ENCODE measurements at places on chromosomes 5 and 9. TPM values are rescaled to one million over a fixed set of nuclear protein-coding genes. Genes with fewer than 3 reads are reported as not detected.
A peak's percentile ranks its signal among the peaks of the same experiment; 100 is the strongest.

LCN1 gene
- not detected for total RNA-seq

SPAAR gene
- not detected for total RNA-seq

RGMB gene
- total RNA-seq, result 0.31 TPM

- no peaks in the 10 kb centered on the region for H3K4me1 ChIP-seq
- DNase-seq, result no peak
- H3K36me3 ChIP-seq, result no peaks in the 10 kb centered on the region
These were observed 142.8 kb upstream of the IFNE start for GRCh38 chr9:21624675-21625644.

DNA sequence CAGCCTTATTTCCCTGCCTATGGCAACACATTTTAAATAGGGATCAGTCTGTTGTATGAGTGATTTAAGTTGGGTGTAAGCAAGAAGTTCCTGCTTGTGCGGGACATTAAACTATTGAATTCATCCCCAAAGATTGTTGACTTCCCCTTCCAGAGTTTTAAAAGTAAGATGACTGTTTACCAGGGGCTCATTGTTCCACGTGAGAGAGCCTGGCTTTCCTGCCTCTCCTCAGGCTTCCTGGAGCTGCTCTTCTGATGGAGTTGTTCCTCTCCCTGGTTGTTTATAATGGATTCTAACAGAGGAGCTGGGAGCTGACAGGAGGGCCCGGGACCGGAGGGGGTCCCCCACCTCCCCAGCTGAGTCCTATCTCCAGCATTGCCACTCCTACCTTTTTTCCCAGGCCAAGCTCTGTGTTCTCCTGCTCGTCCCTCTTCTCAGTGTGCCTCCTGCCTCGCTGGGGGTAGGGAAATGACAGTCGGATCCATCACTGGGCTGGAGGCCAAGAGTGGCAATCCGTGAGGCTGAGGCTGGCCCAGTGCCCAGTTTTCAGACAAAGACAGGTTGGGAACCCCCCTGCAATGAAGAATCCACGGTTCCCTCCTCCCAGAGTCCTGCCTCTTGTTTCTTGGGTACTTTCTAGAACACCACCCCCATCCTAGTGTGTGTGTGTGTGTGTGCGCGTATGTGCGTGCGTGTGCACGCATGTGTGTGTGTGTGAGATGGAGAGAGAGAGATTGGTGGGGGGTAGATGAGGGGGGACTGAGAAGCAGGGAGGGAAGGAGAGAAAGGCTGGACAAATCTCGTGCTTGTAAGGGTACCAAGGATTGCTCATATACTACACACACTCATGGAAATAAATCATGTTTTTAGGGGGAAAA is 123.7 kb upstream of the NFIB start:
- no peaks in the 10 kb centered on the region for H3K27me3 ChIP-seq
- DNase-seq, result no peak
- no peak overlapping the region for H3K4me3 ChIP-seq
- H3K36me3 ChIP-seq, result no peaks in the 10 kb centered on the region

C5orf52 gene
- not detected for total RNA-seq

NSD1 gene
- total RNA-seq, result 51.0 TPM

PCDHA1 gene
- not detected for total RNA-seq

- no peak overlapping the region for H3K27ac ChIP-seq
- no peak overlapping the region for H3K4me3 ChIP-seq
- H3K27me3 ChIP-seq, result no peaks in the 10 kb centered on the region
- no peaks in the 10 kb centered on the region for H3K4me1 ChIP-seq
- no peak for DNase-seq
These were observed 1.1 kb downstream of the GRM6 start for GRCh38 chr5:178993955-178994579.

- peaks cover 8% of the 10 kb centered on the region for H3K27me3 ChIP-seq
- H3K27ac ChIP-seq, result no peak overlapping the region
- no peaks in the 10 kb centered on the region for H3K4me1 ChIP-seq
These were observed 62.7 kb upstream of the TMEM252 start for GRCh38 chr9:68603371-68603770.

OLFM1 gene
- not detected for total RNA-seq

DNA sequence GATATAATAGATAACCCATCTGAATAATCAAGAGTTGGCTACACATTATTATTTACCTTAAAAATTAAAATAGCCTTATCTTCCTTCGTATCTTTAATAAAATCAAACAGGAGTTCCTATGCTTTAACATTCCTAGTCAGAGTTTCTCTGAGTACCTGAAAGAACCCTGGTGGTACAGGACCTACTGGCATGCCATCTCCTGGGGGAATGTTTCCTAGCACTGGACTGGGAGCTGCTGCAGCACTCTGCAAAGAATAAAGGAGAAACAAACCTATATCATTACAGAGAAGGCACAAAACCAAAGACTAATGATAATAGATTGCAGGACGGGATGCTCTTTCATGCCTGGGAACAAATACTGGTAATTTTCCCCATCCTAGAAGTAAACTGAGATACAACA is 119.5 kb upstream of the ACOT12 start:
- no peak overlapping the region for H3K27ac ChIP-seq
- peaks cover 4% of the 10 kb centered on the region for H3K36me3 ChIP-seq
- no peaks in the 10 kb centered on the region for H3K4me1 ChIP-seq

NDUFAF2 gene
- total RNA-seq, result 56.0 TPM

- DNase-seq, result peak; percentile 35
- no peaks in the 10 kb centered on the region for H3K4me1 ChIP-seq
- H3K27me3 ChIP-seq, result peaks cover 31% of the 10 kb centered on the region
- no peaks in the 10 kb centered on the region for H3K36me3 ChIP-seq
- no peak within 1 kb of the TSS for H3K27ac ChIP-seq
- H3K4me3 ChIP-seq, result peak within 1 kb of the TSS; percentile 27
These were observed at the start of gene EGFLAM for GRCh38 chr5:38258319-38259061. Gene EGFLAM, plus strand, starts transcription at chr5:38258559. Its CDS starts 196 bp downstream, at chr5:38258755.

IL13 gene
- not detected for total RNA-seq

DNA sequence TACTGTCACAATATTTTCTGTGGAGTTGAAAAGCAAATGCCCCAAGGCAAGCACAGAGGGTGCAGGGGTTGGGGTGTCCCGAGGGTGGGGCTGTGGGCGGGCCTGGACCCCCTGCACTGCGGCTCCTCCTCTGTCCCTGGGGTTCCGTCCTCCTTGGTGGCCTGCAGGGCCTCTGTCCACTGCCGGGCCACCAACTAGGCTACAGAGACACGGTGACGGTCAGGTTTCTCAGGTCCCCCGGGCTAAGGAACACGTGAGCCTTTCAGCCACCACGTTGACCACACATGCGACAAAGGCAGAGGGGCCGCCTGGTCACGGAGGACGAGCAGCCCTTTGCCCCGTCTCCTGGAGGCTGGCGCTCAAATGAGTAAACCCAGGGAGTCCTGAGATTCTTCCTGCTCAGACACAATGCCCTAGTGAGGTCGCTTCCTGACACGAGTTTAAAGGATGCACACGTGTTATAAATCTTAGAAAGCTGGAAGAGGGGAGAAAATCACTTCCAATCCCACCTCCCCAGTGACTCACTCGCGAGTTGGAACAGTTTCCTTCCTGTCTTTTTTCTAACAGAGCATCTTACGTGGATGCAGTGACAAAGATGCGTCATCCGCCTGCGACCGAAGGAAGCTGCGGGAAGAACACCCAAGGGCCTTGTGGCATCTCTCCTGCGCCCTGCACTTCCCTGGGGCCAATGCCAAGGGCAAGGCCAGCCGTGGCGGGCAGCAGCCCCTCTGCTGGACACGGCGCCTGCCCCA is 24.8 kb upstream of the OBP2B start:
- no peak overlapping the region for H3K27ac ChIP-seq
- peaks cover 27% of the 10 kb centered on the region for H3K4me1 ChIP-seq
- H3K4me3 ChIP-seq, result no peak overlapping the region
- no peaks in the 10 kb centered on the region for H3K27me3 ChIP-seq

- no peaks in the 10 kb centered on the region for H3K27me3 ChIP-seq
- no peak for DNase-seq
- no peak overlapping the region for H3K4me3 ChIP-seq
- H3K36me3 ChIP-seq, result no peaks in the 10 kb centered on the region
These were observed 399.0 kb downstream of the CDH10 start for GRCh38 chr5:24245821-24246220.

GRCh38 chr9:132381966-132382541 is 24.6 kb downstream of the TTF1 start:
- no peaks in the 10 kb centered on the region for H3K27me3 ChIP-seq
- H3K36me3 ChIP-seq, result peaks cover 74% of the 10 kb centered on the region
- no peak overlapping the region for H3K27ac ChIP-seq

DNA sequence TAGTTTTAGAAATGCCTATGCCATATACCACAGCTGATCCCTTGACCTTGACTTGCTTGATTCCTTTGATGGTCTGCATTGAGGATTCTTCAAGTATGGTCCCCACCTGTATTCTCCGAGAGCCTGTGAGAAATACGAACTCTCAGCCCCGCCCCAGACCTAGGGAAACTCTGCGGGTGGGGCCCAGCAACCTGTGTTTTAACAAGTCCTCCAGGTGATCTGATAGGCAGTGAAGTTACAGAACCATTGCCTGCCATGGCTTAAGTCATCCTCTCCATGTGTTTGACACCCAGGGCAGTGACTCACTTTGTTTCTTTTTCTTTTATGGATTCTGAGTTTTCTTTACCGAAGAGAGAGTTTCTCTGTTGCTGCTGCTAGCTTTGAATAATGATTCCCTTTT is 18.5 kb downstream of the FRMPD1 start:
- no peaks in the 10 kb centered on the region for H3K36me3 ChIP-seq
- H3K4me1 ChIP-seq, result no peaks in the 10 kb centered on the region
- H3K4me3 ChIP-seq, result no peak overlapping the region
- no peak for DNase-seq

HEXB gene
- 88.1 TPM for total RNA-seq

GRCh38 chr5:56908942-56909293 is 478 bp upstream of the SETD9 start:
- peak overlapping the region; percentile 96 for H3K27ac ChIP-seq
- H3K4me3 ChIP-seq, result peak overlapping the region; percentile 58
- H3K4me1 ChIP-seq, result no peaks in the 10 kb centered on the region
- no peaks in the 10 kb centered on the region for H3K27me3 ChIP-seq
- peaks cover 4% of the 10 kb centered on the region for H3K36me3 ChIP-seq

DNA sequence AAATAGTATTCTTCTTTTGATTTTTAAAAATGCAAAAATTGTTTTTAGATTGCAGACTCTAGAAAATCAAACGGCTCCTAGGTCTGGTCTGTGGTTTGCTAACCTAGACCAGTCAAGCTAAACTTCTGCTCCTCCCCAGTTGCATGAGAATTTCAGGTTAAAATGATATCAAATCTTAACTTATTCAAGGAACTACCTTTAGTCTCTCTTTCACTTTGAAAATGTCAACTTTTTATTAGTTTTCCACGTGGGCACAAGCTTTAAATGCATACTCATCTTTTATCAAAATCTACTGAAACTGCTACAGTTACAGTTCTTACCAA is 8.8 kb downstream of the CAMK4 start:
- H3K27me3 ChIP-seq, result no peaks in the 10 kb centered on the region
- no peaks in the 10 kb centered on the region for H3K36me3 ChIP-seq
- H3K27ac ChIP-seq, result no peak overlapping the region
- no peak for DNase-seq
- no peak overlapping the region for H3K4me3 ChIP-seq

INSL4 gene
- total RNA-seq, result not detected

PCDHA11 gene
- not detected for total RNA-seq

DNA sequence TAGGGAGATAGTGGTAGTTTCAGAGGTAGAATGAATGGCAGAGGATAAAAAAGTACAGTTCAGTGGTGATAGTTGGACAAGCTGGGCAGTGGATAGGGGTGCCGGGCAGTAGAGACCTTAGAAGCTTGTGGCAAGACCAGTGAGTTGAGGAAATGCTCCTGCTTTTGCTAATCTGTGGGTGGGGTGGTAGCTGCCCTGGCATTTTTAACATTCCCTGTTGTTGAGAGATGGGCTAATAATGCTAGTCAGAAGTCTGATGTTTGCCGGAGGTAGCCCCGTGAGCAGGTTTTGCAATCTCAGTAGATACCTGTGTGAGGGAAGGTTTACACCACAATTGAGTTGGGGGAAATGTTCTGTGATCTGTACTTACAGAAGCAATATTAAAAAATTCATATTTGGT is 91.1 kb downstream of the TRIO start:
- H3K36me3 ChIP-seq, result no peaks in the 10 kb centered on the region
- H3K4me1 ChIP-seq, result no peaks in the 10 kb centered on the region
- H3K4me3 ChIP-seq, result no peak overlapping the region
- H3K27ac ChIP-seq, result no peak overlapping the region
- DNase-seq, result no peak

- H3K27me3 ChIP-seq, result no peaks in the 10 kb centered on the region
- no peaks in the 10 kb centered on the region for H3K4me1 ChIP-seq
- H3K4me3 ChIP-seq, result no peak overlapping the region
- DNase-seq, result no peak
- H3K36me3 ChIP-seq, result no peaks in the 10 kb centered on the region
These were observed 19.9 kb downstream of the TLR4 start for GRCh38 chr9:117723986-117724625.

GRCh38 chr9:19229595-19230354 is 718 bp upstream of the DENND4C start:
- peak overlapping the region; percentile 92 for H3K4me3 ChIP-seq
- H3K36me3 ChIP-seq, result no peaks in the 10 kb centered on the region
- H3K27me3 ChIP-seq, result no peaks in the 10 kb centered on the region
- H3K4me1 ChIP-seq, result no peaks in the 10 kb centered on the region

GRCh38 chr9:92807757-92808725 is 43.4 kb upstream of the BICD2 start:
- no peak for DNase-seq
- no peaks in the 10 kb centered on the region for H3K4me1 ChIP-seq
- no peak overlapping the region for H3K4me3 ChIP-seq

GRCh38 chr9:98775831-98776441 is 20.4 kb downstream of the ANKS6 start:
- H3K27me3 ChIP-seq, result no peaks in the 10 kb centered on the region
- H3K4me1 ChIP-seq, result no peaks in the 10 kb centered on the region
- peak; percentile 80 for DNase-seq
- no peak overlapping the region for H3K4me3 ChIP-seq

- DNase-seq, result no peak
- H3K36me3 ChIP-seq, result no peaks in the 10 kb centered on the region
- no peaks in the 10 kb centered on the region for H3K27me3 ChIP-seq
- H3K4me3 ChIP-seq, result no peak overlapping the region
These were observed 10.5 kb downstream of the NR2F1-AS1 start for GRCh38 chr5:93570294-93571113.

MARVELD2 gene
- 0.09 TPM for total RNA-seq

GRCh38 chr5:96651948-96652753 is 10.0 kb upstream of the CAST start:
- peak; percentile 33 for DNase-seq
- H3K27me3 ChIP-seq, result peaks cover 7% of the 10 kb centered on the region
- H3K4me3 ChIP-seq, result no peak overlapping the region
- no peaks in the 10 kb centered on the region for H3K36me3 ChIP-seq

DNA sequence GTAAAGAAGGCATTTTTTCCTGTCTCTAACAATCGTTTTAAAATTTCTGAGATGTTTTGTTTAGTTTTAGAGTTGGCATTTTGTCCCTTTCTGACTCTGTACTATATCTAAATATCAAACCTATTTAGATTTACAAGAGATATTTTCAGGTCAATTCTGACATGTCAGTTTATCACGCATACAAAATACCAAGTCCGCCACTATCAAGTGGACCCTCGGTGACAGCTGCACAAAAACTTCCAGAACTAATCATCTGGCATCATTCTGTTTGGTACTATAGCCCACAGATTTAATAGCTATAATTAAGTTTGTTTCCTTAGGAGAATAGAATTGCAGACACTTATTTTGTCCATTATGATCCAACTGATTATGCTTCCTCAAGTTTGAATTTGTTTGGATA is 1278.2 kb downstream of the CDH12 start:
- no peak for DNase-seq
- H3K27ac ChIP-seq, result no peak overlapping the region
- H3K4me3 ChIP-seq, result no peak overlapping the region
- no peaks in the 10 kb centered on the region for H3K36me3 ChIP-seq

Data from K562 (cell line).